Mammary epithelial cell (primary cell): ENCODE measurements at places on chromosomes 5 and 9.
A peak's percentile ranks its signal among the peaks of the same experiment; 100 is the strongest.

- no peak for DNase-seq
Observed at GRCh38 chr5:143707806-143708205, 104.2 kb upstream of the HMHB1 start.

- no peak for DNase-seq
Observed at GRCh38 chr9:83505282-83505681, 32.9 kb downstream of the FRMD3 start.

GRCh38 chr5:83044926-83045325, 32.3 kb downstream of the TMEM167A start:
- DNase-seq = no peak

- peak; percentile 51 for DNase-seq
Observed at GRCh38 chr5:141958546-141959172, 657 bp upstream of the PCDH12 start.

DNA sequence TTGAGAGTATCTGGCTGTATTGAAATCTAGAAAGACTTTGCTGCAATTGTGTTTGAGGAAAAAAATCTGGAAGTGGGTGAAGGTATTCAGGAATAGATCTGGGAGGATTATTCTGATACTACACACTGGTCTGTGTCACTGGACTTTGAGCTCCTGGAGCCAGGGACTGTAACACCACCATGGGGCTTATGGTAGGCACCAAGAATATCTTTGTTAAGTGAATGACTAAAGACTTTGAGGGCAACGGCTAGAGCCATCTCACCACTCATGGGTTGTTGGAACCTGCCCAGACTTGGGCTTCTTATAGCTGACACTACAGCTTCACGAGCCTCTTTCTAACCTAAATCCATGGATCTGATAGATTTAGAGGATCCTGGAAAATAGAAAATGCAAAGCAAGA, 10.2 kb downstream of the NFX1 start:
- DNase-seq = no peak

- no peak for DNase-seq
Observed at GRCh38 chr9:93829271-93830011, 125.7 kb downstream of the BARX1 start.

GRCh38 chr5:89441965-89442364, 559.0 kb upstream of the MEF2C start:
- DNase-seq = no peak

DNA sequence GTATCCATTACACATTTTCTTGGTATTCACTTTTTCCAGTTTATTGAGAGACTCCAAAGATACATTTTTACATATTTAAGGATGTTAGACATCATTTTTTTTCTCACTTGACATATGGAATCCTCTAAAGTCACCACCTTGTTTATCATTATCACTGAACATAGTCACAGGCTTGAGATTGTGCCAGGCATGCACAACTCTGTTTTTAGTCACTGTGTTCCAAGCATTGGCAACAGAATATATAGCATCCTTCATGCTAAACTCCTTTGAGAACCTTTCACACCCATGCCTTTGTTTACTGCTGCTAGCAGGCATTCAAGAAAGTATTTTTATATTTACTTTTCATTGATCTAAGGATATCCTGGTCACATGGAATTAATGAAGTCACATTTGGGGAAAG, 668.6 kb upstream of the ARRDC3 start:
- DNase-seq = no peak

DNA sequence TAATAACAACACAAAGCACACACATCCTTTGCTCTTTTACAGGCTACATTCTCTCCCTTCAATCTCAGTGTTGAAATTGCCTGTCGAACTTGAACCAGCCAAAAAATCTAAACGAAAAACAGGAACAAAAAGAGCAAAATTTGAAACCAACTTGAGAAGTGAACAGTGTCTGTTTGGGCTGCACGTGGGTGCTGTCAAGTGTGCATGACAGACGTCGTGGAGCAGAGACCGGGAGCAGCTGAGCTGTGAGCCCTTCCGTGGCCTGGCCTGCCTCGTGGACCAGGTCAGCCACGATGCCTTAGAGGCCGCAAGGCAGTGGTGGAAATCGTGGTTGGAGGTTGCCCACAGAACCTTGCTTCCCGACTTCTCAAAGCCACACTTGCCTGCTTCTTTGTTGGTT, 34.8 kb upstream of the DENND1A start:
- no peak for DNase-seq

DNA sequence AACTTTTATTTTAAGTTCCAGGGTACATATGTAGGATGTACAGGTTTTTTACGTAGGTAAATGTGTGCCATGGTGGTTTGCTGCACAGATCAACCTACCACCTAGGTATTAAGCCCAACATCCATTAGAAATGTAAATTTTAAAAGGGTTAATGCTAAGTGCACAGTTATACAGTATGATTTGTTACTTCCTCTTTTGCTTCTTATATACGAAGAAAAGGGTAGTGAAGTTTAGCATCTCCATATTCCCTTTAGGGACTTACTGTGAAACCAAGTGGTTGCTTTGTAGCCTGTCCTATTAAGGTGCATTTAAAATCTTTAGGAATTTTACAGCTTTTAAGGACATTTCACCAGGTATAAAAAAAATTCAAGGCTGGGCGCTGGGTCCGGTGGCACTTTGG, 46.4 kb downstream of the RBM27 start:
- DNase-seq = no peak

GRCh38 chr9:133529874-133530273, 4.6 kb upstream of the ADAMTSL2 start:
- no peak for DNase-seq

DNA sequence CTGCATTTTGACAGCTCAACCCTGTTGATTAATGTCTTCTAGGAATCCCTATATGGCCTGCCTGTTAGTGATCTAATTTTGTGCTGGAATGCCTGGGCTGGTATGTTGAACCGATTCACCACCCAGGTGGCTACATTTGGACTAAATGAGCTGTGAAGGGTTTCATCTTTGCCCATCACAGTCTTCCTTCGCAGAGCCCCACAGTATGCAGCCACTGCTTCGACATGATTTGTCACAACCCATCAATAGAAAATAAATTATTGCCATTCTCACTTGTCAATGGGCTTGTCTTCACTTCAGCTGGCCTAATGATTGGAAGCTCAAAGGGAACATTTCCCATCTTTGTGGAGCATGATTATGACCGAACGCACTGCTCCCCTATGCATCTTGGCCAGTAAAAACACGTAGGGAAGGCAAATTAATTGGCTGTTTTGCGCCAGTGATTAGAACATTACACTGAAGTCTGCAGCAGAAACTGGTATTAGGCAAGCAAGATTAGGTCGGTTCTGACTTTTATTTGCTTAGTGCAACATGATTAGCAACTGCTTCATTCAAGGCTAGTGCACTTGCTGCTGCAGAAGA, 408.5 kb downstream of the KIAA0825 start:
- DNase-seq = no peak

- no peak for DNase-seq
Observed at GRCh38 chr5:146595088-146595487, 79.1 kb upstream of the GPR151 start.

GRCh38 chr5:95895771-95896170, 65.9 kb downstream of the ELL2 start:
- no peak for DNase-seq

DNA sequence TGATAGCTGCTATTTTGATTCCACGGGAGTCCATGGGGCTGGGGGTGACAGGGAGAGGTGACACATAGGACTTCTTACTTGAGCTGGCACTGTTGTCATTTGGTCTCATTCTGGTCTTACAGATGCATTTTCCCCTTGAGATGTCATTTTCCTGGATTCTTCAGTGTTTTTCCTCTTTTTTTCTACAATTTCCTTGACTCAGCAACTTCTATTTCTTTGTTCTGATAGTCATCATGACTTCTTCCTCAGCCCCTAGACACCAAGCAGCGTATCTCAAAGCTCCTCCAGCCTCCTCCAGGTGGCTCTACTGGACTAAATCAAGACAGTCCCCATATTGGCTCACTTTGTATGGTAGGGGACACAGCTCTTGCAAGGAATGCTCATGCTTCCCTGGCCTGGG, 16.5 kb downstream of the LVRN start:
- no peak for DNase-seq

DNA sequence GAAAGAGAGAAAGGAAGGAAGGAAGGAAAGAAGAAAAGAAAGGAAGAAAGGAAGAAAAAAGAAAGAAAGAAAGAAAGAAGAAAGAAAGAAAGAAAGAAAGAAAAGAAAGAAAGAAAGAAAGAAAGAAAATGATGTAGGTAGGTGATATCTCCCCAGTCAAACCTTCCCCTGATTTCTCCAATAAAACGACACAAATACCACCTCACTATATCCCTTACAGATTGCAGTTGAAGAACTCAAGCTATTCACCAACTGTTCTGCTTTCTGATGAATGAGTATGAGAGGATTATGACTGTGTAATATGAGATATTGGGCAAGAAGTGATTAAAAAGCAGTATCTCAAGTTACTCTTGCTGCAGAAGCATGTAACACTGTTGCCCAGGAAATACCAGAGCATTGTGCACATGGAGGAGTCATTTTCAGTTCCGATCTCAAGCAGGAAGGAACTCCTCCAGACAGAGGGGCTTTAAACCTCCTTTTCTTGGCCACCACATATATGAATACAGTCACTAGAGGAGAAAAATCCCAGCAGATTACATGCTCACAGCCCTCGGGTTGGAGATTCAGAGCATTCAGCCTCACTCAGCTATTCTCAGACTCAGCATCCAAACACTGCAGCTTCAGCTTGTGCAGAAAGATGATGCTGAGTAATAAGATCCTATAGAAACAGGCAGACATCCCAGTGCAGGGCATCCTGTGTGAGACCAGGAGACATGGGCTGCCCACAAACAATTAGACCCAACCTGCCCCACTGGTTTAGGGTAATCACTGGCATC, 61.4 kb downstream of the UGCG start:
- DNase-seq = peak; percentile 96

GRCh38 chr9:123550797-123551196, 194.8 kb downstream of the CRB2 start:
- DNase-seq = no peak

GRCh38 chr5:142685418-142686209, at the start of gene FGF1:
Gene FGF1 (minus strand): TSS chr5:142686090. CDS start chr5:142614127, 71,963 bp downstream.
- peak; percentile 80 for DNase-seq

DNA sequence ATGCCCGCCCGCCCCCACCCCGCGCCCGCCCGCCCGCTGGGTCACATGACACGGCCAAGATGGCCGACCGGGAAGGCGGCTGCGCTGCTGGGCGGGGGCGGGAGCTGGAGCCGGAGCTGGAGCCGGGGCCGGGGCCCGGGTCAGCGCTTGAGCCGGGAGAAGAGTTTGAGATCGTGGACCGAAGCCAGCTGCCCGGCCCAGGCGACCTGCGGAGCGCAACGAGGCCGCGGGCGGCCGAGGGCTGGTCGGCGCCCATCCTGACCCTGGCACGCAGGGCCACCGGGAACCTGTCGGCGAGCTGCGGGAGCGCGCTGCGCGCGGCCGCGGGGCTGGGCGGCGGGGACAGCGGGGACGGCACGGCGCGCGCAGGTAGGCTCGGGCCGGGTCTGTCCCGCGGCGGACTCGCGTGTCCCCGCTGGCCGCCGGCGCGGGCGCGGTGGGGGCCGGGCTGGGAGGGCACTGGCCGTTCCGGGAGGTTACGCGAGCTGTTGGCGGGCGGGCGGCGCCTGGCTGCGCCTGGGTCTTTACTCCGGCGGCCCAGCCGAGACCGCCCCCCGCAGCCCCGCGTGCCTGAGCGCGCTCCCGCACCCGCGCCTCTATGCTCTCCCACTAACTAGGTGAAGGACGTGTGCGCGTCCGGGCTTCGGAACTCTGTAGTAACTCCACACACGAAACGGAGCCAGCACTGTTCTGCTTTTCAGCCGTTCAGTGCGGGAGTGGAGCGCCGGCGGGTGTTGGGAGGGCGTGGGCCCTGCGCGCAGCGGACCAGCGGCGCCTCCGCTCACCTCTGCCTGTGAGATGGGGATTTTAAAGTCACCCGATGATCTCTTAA, at the start of gene RUFY1:
Gene RUFY1 (plus strand): TSS at position 44 of the 832 bp plus-strand sequence. CDS start 16 bp downstream, at position 60.
- peak; percentile 78 for DNase-seq

DNA sequence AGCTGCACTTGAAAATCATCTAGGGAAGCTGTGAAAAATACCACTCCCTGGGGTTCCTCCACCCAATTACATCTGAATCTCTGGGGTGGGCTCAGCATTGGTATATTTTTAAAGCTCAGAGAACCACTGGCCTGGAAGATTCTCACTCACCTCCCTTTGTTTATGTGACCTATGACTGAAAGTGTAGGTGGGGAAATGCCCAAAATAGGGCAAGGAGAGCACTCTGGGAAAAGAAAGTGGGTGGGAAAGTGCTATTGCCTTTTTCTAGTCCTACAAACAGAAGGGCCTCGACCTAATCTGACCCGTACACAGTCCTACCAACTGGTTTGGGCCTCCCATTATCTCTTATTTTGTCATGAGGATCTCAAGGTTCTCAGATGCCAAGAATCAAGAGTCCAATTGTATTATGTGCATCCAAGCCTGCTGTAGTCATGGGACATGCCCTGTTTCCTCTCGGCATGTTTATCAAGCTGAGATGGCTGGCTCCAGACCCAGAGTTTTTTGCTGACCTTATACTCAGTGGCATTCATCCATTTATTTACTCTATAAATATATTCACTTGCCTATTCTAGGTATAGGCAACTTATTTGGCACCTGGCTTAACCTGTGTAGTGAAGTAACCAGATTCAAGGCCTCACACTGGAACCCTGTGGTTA, 483.7 kb downstream of the ENC1 start:
- no peak for DNase-seq

DNA sequence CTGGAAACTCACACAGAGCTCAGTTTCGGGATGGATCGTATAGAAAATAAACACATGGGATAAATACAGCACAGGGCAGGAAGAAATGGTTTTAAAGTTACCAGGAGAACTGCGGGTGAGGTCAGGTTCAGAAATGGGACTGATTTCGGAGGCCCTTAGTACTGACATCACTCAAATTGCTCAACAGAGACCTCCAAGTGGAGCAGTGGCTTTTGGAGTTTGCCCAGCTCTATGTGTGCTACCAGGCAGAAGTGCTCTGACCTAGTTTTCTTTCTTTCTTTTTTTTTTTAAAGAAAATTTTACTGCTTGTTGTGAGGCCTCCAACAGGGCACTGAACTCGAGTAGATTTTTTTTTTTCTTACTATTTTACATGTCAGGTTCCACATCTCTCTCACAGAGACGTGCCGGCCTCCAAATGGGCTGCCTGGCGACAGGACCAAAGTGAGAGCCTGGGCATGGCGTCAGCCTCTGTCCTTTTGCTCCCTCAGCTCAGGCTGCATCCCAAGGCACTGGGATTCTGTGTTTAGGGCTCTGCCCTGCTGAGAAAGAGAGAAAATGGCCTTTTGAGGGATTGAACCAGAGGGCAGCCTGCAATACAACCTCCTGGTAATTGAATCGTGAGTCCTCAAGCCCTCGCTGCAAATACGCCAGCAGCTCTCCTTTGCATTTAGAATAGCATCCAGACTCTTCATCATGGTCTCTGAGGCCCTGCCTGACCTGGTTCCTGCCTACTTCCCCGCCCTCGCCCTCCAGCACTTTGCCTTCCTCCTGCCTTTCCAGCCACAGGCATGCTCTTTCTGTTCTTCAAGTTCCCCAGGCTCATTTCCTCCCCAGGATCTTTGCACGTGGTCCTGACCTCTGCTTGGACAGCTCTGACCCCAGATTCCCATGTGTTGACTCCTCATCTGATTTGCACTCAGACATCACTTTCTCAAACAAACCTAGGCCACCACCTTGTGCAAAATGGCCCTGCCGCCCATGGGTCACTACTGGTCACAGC, 173.5 kb downstream of the FGF1 start:
- peak; percentile 31 for DNase-seq

GRCh38 chr5:142839711-142840346, 69.7 kb downstream of the ARHGAP26 start:
- DNase-seq = no peak

GRCh38 chr5:160867976-160868375, 16.0 kb upstream of the ATP10B start:
- DNase-seq = no peak

- no peak for DNase-seq
Observed at GRCh38 chr5:134902071-134902801, 2.7 kb upstream of the PCBD2 start.

GRCh38 chr9:14690948-14691730, 2.1 kb downstream of the ZDHHC21 start:
- no peak for DNase-seq
